Body of pancreas (tissue), 4 donors: ENCODE measurements at places on chromosomes 2 and 18. TPM values are rescaled to one million over a fixed set of nuclear protein-coding genes. Genes with fewer than 3 reads are reported as not detected.

The PLEK gene
- total RNA-seq: 3.0 TPM

The GPBAR1 gene
- 3.1 TPM for total RNA-seq

The UGT1A4 gene
- not detected for total RNA-seq

DNA sequence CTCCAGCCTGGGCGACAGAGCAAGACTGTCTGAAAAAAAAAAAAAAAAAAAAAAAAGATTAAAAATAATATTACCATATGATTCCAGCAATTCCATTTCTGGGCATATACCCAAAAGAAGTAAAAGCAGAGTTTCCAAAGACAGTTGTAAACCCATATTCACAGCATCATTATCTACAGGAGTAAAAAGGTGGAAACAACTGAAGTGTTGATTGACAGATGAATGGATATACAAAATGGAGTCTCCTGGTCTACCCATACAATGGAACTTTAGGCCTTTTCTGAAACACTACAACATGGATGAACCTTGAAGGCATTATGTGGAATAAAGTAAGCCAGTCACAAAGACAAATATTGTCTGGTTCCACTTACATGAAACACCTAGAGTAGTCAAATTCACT is 5.7 kb downstream of the RNU4ATAC start:
- DNase-seq: no peak

DNA sequence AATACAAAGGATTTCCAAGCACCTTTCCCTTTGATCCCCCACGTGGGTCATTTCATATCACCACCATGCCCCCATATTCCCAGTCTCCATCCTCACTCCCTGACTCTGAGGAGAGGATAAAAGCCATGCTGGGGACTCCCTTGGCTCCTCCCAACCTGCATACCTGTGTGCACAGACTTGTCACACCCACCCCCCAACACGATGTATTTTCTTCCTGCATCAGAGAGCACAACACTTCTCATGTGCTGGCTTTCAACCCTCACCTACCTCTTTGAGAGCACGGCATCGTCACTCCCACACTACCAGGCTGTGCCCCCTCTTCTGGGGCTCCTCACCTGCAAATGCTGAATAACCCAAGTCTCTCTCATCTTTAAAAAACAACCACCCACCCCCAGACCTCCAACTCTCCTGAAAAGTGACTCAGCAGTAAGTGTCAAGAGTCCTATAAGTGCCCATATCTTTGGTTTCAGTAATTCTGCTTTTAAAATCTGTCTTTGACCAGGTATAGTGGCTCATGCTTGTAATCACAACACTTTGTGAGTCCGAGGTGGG is 53.1 kb downstream of the AP1S3 start:
- no peak for DNase-seq

DNA sequence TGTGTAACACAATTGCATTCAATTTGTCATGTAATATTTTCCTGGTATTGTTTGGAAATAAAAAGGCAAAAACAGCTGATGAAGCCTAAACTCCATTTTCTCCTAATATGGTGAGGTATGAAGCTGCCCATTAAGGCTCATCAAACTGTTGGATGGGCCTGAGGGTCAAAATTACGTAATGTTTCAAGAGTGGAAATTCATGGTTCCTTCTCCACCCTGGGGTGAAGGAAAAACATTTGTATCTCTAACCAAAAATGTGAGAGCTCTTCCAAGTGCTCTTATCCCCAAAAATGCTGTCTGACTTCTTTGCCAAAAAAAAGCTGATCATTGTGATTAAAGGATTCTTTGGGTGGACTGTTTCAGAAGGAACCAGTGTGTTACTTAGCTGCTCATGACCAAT is 91.8 kb downstream of the ARHGAP28 start:
- no peak for DNase-seq

DNA sequence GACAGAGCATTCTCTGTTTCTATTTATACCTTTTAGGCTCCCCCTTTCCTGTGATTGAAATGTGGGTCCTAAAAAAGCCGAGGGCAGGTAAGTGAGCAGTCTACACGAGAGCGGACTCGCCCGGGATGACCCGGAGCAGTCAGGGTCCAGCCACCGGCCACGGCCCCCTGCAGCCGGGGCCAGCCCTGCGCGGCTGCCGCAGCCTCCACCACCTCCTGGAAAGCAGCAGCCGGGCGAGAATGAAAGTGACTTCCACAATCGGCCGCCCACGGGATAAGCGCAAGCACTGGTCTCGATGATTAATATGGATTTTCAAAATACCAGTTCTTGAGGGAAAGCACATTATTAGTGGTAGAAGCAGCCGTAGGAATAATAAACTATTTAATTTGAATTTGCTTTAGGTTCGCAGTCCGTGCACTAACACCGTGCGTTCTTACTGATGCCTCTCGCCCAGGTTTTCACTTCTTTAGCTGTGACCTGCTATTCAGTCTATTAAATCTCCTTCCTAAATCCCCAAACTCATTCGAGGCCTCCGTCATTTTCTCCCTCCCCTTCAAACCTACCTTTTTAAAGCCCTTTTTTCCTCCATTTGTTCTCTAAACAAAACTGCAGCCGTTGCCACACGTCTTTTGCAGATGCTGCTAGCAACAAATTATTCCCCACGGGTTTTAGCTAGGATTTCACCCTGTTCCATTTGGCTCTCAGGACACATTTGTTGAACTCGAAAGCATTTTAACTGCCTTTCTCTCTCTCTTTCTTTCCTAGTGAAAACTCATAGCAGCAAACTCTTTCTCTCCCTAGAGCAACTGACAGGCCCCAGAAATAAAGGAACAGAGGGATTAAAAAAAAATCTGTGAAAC is 1015.1 kb upstream of the PIK3C3 start:
- DNase-seq: no peak

- DNase-seq: no peak
These were observed 91.9 kb upstream of the STK17B start for GRCh38 chr2:196263181-196263747.

GRCh38 chr2:239292959-239293774 is 107.7 kb downstream of the HDAC4 start:
- peak; percentile 4 for DNase-seq

- DNase-seq: no peak
These were observed 1251.6 kb upstream of the ZEB2 start for GRCh38 chr2:145771525-145771924.

- DNase-seq: no peak
These were observed 922.7 kb upstream of the CHAC2 start for GRCh38 chr2:52844701-52845423.

DNA sequence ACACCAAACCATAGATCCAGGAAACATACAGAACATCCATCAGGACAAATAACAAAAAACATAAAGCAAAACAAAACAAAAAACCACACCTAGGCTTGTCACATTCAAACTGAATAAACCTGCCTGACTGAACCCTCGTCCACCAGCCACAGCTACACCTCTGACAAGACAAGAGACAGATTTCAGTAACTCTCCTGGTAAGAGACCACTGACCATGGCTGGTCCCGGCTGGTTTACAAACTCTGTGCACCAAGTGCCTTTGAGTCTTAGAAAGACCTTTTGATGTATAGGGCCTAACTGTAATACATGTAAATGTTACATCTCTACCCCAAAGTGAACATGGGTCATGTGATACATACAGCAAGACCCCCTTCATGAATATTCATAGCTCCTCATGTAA is 4.8 kb upstream of the SLC66A2 start:
- DNase-seq: no peak

GRCh38 chr2:203360833-203361430 is 32.7 kb downstream of the ABI2 start:
- DNase-seq: no peak

GRCh38 chr18:78764544-78764943 is 215.1 kb upstream of the SALL3 start:
- DNase-seq: no peak
